Activated CD4-positive, CD25-positive, alpha-beta regulatory T cell treated with anti-CD3 and anti-CD28 coated beads, Interleukin-2, amount 50 U/mL, for 72 hours (primary cell): ENCODE measurements at places on chromosomes 5 and 9.

DNA sequence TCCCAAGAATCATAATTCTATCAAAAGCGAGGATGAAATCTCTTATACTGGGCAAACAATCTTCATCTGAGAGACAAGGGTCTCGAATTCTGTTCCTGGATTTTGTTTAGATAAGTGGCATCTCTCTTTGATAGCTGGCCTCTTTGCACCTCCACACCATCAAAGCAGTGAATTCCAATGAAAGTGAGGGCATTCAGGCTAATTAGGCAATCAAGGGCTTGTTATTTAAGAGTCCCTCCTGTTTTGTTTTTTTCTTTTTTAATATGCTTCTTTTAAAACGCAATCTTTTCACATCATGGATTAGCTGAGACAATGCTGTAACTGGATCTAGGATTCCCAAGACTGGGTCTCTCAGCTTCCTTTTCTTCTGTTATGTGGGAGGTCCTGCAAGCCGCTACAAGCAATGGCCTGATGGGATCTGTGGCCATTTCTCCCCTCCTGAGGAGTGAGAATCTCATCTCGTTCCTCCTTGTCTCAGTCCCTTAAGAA, 67.9 kb downstream of the TNC start:
- no peak for DNase-seq

DNA sequence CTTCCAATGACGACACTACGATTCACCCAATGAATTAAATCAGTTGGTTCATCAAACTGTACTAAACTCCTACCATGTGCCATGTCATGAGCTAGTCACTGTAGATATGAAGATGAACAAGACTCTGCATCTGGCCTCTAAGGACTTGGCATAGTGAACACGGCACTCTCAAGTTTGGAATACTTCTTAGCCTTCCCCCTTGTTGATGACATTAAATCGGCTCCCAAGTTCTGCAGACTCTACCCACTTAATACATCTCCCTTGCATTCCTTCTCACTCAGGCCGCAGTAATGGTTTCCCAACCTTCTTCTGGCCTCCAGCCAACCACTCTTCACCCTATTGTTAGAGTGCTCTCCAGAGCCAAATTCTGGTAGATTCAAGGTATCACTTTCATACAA, 184.7 kb downstream of the MAPKAP1 start:
- DNase-seq, result no peak

GRCh38 chr5:5158472-5158895, 18.4 kb downstream of the ADAMTS16 start:
- DNase-seq, result no peak

GRCh38 chr5:150485693-150486401, 22.1 kb upstream of the NDST1 start:
- DNase-seq, result peak; percentile 34

DNA sequence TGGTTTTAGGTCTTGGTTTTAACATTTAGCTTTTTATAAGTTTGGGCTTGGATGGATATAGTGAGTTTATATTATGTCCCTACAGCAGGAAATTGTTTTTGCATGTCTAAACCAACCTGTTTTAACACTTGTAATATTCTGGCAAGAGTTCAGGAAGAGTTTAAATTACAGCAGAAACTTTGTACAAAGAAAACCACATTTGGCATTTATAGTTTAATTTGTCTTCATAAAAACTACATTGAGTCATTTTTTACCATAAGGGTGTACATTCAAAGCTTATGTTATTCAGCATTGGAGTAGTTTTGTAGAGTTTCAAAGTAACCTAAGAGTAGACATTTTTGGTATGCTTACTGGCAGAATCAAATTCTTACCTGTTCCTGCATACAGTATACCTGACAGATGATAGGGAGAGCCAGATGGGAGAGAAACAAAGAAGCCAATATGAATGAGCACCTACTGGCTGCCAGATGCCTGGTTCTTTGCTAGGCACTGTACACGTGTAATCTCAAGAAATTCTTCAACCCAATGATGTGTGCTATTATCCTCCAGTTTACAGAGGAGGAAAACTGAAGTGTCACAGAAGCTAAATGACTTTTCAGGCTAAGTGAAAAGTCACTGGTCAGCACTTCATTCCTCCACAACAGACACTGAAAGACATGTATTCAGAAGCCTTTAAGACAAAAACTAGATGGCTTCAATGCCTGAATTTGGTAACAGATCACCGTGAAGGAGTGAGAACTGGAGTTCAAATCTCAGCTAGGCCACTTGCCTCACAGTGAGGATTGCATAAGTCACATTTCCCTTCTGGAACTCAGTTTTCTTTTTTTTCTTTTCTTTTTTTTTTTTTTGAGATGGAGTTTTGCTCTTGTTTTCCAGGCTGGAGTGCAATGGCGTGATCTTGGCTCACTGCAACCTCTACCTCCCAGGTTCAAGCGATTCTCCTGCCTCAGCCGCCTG, 25.9 kb upstream of the ECM2 start:
- no peak for DNase-seq

GRCh38 chr5:45694255-45694814, 1.8 kb downstream of the HCN1 start:
- DNase-seq, result no peak

DNA sequence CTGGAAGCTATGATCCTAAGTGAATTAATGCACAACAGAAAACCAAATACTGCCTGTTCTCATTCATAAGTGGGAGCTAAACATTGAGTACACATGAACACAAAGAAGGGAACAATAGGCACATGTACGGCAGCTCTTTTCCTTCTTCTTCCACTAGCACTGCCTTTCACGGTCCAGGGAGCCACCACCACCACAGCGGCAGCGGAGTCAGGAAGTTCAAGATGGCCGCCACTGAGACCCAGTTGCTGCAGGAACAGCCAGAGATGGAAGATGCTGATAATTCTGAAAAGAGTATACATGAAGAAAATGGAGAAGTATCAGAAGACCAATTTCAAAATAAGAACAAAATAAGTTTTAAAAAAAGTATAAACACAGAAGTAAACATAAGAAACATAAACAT, 39.5 kb upstream of the TNFSF15 start:
- DNase-seq, result no peak

DNA sequence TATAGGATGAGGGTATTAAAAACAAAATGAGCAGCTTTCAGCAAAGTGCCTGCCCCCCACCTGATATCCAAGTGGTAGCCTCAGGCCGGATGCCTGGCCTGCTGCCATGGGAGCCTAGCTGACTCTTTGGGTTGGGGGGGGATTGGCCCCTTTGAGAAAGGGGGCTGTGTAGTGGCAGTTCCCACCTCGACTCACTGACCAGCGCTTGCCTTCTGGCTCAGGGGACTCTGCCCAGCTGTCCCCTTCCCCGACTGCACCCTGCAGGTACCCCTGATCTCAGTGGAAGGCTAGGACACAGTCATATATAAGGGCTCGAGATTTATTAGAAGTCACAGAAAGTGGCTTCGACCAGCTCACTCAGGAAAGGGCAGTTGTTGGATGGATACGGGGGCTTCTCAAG, 1.5 kb upstream of the NEUROG1 start:
- DNase-seq, result no peak

GRCh38 chr5:145941448-145942130, 5.2 kb downstream of the SH3RF2 start:
- DNase-seq, result no peak

GRCh38 chr5:30324083-30324482, 869.4 kb upstream of the CDH6 start:
- no peak for DNase-seq

- DNase-seq, result no peak
Observed at GRCh38 chr9:20335668-20336332, 286.5 kb downstream of the MLLT3 start.

DNA sequence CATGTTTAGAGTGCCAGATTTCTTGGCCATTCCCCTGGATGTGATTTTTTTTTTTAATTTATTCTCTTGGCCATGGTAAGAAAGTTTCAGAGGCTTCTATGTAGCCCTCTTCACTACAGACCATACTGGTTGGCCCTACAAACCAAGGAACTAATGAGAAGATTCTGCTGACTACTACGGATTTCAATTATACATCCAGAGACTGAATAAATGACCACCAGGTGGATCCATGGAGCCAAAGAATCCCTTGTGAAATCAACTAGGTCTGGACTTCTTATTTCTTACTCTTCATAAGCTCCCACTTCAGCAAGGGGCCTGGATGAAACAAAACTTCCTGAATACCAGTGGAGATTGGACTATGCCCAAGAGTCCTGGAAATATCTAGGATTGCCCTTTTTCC, 27.6 kb downstream of the ZNF622 start:
- DNase-seq, result no peak

DNA sequence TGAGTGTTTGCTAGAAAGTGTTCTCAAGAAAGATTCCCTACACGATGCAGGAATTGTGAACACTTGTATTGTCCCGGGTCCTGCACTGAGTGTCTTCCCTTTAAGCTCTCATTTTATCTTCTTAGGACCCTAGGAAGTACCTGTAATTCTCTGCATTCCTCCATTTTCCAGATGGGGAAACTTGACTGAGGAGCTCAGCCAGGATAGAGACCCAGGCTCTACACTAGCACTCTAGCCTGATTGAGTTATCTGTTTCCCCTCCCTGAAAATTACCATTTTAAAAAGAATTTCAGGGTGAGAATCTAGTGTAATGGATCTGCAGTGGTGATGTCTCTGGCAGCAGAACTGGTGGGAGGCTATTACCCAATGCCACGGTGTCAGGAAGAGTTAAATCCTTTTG, 453.9 kb downstream of the KDM4C start:
- DNase-seq, result no peak

DNA sequence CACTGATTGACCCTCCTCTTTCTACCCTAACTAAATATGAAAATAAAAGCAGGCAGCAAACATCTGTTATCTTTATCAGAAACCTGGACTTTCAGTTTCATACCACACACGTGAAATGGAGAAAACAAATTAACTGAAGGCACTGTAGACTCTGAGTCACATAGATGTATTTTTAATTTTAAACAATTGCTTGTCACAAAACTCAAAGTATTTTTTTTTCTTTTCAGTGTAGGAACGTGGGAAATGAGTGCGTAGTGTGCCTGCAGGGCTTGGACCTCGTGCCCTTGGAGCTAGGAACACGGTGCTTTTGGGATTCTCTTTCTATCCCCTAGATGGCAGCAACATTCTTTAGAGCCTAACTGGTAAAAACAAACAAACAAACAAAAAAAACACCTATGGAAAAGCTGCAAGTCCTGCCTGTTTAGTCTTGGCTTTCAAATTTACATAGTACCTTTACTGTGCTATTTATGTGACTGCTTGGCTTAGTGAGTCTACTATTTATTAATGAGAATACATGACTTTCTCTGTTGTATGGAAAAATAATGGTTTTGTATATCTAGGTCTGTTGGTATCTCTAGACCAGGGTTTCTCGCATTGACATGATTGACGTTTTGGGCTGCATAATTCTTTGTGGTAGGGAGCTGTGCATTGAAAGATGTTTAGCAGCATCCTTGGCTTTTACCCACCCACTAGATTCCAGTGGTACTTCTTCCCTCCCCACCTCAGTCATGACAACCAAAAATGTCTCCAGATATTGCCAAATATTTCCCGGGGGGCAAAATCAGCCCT, 16.8 kb upstream of the ACTBL2 start:
- no peak for DNase-seq

GRCh38 chr9:10921671-10922070, 308.9 kb upstream of the PTPRD start:
- no peak for DNase-seq

DNA sequence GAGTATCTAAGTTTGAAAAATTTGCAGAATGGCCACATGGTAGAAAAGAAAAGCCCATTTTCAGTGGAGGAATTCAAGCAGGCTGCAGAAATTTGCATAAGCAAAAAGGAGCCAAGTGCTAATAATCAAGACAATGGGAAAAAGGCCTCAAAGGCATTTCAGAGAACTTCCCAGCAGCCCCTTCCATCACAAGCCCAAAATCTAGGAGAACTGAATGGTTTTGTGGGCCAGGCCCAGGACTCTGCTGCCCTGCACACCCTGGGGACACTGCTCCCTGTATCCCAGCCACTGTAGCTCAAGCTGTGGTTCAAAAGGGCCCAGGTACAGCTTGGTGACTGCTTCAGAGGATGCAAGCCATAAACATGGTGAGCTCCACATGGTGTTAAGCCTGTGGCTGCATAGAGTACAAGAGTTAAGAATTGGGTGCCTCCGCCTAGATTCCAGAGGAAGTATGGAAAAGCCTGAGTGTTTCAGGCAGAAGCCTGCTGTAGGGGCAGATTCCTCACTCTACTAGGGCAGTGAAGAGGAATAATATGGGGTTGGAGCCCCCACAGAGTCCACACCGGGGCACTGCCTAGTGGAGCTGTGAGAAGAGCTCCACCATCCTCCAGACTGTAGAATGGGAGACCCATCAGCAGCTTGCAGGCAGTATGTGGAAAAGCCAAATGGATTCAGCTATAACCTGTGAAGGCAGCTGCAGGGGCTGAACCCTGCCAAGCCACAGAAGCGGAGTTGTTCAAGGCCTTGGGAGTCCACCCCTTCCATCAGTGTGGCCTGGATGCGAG, 720.7 kb upstream of the CTNND2 start:
- DNase-seq, result no peak

DNA sequence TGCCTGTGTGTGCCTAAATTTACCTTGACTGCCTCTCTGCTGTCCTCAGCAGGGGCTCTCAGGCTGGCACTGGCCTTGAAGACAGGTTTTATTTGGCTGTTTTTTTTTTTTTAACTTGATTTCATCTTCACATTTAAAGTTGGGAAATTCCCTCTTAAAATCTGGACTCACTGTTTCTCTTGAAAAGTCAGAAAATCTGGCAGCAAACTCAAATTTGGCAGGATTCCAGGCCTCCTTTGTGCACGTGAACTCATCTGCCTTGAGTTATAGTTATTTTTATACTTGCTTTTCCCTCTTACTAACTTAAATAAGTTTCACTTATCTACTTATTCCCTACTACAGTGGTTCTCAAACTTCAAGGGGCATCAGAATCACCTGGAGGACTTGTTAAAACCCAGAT, 118.4 kb upstream of the MAP3K1 start:
- no peak for DNase-seq

DNA sequence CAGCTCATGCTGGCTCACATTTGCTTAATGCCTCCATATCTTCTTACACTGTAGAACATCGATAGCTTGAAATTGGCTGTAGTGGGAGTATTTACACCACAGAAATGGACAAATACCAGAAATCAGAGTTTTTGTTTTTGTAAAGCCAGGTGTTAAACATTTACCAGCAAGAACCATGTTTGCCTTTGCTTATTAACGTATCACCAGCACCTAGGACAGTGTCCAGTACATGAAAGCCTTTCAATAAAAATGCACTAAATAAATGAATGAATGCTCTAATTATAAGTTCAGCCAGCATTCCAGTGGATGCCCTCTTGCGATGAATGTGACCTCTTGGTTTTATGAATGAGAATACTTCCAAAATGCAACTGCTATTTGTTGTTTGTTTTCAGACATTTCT, 140.4 kb upstream of the VLDLR start:
- no peak for DNase-seq

- no peak for DNase-seq
Observed at GRCh38 chr5:81326554-81326953, 25.2 kb downstream of the ZCCHC9 start.

GRCh38 chr9:35500130-35500748, 10.3 kb downstream of the RUSC2 start:
- DNase-seq, result no peak

DNA sequence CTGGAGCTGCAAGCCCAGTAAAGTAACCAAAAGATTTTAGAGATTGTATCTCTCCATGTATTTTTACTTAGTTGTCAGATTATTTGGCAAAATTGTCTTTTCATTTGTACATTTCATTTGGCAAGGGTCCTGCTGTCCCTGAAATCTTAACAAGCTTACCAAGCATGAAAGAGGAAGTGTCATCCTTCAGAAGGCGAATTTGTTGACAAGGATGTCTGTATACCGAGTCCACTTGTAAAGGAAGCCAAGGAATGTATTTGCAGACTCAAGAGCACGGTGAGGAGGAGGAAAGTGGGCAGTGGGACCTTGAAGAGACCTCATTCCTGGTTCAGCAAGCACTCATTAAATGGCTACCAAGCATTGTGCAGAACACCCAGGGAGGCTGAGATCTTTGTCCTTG, 7.5 kb upstream of the OTULINL start:
- DNase-seq, result no peak
